ENCODE measurements at places on chromosomes 11 and 22.
A peak's percentile ranks its signal among the peaks of the same experiment; 100 is the strongest.

DNA sequence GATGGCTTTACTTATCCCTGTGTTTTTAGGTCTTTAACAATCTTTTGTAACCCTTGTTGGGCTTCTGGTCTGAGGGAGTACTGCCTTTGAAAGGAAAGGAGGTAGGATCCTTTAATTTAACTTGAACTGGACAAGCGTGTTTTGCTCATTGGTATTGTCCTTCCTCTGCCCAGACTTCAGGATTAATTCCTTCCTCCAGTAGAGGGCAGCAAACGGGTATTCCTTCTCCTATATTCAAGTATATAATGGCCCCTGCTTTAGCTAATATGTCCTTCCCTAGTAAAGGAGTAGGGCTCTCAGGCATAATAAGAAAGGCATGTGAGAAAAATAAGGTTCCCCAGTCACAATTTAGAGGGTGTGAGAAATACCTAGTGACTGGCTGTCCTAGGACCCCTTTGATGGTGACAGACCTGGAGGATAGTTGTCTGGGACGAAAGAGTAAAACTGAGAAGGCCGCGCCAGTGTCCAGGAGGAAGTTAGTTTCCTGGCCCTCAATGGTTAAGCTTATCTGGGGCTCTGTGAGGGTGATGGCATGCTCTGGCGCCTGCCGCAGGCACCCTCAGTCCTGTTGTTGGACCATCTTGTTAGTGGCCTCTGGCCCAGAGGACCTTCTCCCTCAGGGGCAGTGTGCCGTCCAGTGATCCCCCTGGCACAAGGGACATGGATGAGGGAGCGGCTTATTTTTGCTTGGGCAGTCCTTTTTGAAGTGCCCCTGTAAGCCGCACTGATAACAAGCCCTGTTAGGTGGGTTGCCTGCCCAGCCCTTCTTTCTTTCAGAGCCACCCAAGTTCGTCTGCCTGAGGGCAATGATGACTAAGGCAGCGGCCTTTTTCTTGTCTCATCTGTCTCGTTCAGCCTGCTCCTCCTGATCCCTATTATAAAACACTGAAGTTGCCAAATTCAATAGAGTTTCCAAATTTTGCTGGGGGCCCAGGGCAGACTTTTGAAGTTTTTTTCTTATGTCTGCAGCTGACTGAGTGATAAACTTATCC lies 51.8 kb downstream of the C11orf71 start:
- peak; percentile 20 for DNase-seq

GRCh38 chr11:113105592-113105991 lies 144.4 kb downstream of the NCAM1 start:
- DNase-seq = no peak

DNA sequence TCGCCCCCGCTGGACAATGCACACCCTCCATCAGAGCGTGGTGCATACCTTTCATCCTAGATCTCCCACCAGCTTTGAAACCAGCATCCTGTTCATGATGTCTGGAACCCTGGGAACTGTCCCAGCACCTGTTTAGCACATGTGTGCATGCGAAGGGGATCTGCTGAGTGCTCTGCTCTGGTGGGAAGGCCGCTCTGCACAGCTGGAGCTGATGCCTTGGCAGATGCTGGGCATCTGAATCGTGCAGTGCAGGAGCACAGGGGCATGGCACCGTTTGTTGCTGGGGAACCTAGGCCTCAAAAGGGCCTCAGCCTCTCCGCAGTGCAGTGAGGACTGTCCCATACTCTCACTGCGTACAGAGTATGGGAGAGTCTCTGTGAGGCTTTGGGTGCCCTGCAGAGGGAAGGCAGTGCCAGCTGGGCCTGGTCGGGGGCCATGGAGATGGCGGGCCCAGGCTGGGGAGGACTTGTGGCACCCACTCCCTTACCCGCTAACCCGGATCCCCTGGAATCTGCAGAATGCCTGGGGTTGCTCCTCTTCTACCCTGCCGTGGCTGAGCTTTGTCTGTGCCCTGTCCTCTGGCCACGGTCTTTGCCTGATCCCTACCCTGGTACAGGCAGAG lies 72.9 kb upstream of the ATXN10 start:
- no peak for DNase-seq

GRCh38 chr22:26199665-26200064 lies 30.4 kb downstream of the SEZ6L start:
- DNase-seq = no peak

DNA sequence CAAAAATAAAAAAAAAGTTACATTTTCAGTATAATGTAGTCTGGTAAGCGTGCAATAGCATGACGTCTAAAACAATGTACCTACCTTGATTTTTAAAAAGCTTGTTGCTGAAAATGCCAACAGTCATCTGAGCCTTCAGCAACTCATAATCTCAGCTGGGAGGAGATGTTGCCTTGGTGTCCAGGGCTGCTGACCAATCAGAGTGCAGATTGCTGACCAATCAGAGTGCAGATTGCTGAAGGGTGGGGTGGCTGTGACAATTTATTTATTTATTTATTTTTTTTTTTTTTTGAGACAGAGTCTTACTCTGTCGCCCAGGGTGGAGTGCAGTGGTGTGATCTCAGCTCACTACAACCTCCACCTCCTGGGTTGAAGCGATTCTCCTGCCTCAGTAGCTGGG lies 17.8 kb downstream of the ZBED4 start:
- DNase-seq = no peak

- DNase-seq = no peak
Observed at GRCh38 chr11:6110011-6110410, 2.5 kb downstream of the OR56B4 start.

- DNase-seq = peak; percentile 55
Observed at GRCh38 chr11:18065572-18065971, 19.5 kb upstream of the TPH1 start.

DNA sequence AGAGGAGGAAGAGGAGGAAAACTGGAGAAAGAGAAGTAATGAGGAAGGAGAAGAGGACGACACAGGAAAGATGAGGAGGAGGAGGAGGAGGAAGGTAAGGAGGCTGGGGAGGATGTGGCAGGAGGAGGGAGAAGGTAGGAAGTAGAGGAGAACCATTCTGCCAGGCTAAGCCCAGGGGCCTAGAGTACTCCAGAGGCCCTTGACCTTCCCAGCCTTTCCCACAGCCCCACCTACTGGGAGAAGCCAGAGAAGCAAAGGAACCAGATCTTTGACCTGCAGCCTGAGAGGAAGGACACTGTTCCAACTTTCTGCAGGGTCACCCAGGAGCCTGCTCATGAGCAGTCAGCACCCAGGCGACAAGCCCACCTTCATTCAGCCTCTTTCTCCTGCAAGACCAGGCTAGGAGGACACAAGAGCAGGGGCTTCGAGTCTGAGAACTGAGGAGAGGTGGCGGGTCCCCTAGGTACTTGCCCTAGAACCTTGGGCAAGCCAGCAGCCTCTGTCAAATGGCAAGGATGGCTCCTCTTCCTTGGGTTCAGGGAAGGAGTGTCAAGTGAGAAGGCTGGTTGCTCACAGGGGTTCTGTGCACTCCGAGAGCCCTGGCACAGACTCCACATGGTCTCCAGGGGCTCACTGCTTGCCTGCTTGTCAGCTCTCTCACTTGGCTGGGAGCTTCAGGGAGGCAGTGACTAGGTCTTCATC lies 27.9 kb upstream of the OAF start:
- DNase-seq = no peak

DNA sequence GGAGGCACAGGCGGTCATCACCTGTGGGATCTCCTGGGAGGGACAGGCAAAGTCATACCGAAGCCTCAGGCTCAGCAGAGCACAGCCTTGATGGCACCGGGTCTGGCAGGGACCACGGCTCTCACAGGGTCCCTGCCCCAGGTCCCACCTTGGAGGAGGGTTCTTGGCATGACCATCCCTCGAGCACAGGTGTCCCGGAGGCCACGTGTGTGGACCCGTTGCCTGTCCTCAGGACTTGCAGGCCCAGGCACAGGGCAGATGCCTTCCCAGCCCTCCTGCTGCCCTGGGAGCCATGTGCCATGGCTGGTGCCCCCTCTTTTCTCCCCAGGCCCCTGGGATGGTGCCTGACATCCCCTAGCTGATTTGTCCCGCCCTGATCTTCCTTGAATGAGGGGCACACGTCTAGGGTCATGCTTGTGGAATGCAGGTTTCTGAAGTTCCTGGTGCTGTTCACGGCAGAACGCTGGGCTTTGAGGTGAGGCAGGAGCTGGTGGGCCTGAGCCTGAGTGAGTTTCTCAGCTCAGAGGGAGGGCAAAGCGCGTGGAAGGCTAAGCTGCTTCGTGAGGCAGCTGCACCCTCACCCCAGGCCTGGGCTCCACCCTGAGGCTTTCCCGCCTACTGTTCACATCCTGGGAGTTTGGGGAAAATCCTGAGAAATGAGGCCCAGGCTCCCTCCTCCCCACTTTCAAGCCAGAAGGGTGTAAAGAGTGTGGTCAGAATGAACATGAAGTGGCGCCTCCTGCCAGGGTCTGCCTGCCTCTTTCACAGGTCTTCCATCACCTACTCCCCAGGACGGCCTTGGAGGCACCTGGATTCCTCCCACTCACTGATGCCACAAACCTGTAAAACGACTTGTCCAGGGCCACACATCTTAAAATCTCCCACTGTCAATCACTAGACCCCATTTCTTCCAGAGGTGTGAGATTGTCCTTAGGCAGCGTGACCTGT lies 325.8 kb upstream of the B3GAT1 start:
- DNase-seq = no peak

- no peak for DNase-seq
Observed at GRCh38 chr11:16973338-16973964, 40.8 kb downstream of the PLEKHA7 start.

DNA sequence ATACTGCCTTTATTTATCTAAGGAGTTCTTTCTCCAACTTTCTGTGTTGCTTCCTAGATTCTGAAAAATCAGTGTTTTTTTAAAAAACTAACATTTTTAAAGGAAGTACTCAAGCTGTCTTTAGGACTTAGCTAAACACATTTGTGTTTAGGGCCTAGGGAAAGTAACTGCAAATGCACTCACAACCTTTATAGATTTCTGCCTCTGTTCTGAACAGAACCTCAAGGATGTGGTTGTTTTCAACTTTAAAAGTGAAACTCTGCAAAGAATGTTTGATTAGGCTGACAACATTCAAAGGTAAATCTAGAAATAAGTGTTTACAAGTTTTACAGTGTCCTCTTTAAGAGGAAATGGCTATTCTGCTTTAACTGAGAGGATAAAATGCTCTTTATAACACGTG lies 55.4 kb upstream of the CNTN5 start:
- no peak for DNase-seq

DNA sequence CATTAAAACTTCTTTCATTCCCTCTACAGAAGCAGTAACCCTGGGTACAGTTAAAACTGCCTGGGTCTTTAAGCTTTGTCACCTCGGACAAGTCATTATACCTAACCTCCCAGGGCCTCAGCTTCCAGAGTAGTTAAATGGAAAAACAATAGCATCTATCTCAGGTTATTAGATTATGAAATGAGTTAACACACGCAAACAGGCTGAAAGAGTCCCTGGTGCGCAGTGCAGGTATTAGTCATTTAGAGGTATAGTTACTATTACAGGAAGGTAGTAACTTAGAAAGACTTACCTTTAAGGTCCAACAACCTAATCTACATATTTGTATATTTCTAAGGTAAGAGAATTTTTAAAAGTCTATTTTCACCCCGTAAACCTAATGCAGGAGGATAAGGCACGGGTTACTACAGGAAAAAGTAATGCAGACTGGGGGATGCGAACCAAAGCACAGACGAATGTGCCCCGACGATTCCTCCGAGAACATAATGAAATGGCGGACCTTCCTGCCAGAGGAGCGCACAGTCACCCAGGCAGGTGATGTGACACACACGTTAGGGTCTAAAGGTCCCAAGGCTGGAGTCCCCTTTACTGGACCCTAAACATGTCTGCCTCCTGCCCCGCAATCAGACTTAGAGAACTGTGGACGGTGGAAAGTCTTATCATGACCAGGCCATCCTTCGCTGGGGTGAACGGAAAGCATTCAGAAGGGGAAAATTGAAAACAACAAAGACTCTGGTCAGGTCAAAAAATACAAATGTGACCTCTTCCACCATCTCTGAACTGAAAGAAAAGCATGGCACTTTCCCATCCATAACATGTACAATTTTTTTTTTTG lies 1.3 kb downstream of the NAP1L4 start:
- DNase-seq = no peak

DNA sequence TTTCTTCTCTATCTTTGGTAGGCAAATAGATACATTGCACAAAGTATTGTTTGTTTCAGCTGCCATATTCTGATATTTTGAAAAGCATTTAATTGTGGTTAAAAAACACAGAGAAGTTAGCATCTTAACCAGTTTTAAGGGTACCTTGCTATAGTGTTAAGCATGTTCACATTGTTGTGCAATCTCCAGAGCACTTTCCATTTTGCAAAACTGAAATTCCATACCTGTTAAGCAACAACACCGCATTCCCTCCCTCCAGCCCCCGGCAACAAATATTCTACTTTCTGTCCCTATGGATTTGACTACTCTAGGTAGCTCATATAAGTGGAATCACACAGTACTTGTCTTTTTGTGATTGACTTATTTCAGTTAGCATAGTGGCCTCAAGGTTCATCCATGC lies 33.9 kb downstream of the CNTF start:
- DNase-seq = no peak

DNA sequence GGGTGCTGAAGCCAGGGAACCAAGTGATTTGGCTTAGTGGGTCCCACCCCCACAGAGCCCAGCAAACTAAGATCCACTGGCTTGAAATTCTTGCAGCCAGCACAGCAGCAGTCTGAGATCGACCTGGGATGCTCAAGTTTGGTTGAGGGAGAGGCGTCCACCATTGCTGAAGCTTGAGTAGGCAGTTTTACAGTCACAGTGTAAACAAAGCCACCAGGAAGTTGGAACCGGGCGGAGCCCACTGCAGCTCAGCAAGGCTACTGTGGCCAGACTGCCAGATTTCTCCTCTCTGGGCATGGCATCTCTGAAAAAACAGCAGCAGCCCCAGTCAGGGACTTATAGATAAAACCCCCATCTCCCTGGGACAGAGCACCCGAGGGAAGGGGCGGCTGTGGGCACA lies 424.1 kb upstream of the TENM4 start:
- peak; percentile 14 for DNase-seq

GRCh38 chr11:75323609-75324008 lies 27.9 kb downstream of the ARRB1 start:
- DNase-seq = no peak

- DNase-seq = no peak
Observed at GRCh38 chr11:47508240-47508957, 44.5 kb downstream of the CELF1 start.

DNA sequence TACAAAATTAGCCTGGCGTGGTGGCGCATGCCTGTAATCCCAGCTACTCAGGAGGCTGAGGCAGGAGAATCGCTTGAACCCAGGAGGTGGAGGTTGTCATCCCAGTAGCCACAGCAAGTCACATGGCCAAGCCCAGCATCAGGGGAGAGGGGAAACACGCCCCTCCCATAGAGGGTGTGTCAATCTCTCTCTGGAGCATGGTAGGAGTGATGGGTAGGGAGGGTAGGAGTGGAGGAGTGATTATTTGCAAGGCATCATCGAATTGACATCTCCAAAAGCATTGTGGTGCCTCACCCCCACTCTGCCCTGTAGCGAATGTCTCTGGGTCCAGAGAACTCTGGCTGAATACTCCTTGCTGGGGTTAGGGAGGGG lies 6.1 kb upstream of the SSTR3 start:
- DNase-seq = no peak

Data from epithelial cell of prostate (primary cell).